ENCODE measurements at places on chromosomes 7 and 10.

DNA sequence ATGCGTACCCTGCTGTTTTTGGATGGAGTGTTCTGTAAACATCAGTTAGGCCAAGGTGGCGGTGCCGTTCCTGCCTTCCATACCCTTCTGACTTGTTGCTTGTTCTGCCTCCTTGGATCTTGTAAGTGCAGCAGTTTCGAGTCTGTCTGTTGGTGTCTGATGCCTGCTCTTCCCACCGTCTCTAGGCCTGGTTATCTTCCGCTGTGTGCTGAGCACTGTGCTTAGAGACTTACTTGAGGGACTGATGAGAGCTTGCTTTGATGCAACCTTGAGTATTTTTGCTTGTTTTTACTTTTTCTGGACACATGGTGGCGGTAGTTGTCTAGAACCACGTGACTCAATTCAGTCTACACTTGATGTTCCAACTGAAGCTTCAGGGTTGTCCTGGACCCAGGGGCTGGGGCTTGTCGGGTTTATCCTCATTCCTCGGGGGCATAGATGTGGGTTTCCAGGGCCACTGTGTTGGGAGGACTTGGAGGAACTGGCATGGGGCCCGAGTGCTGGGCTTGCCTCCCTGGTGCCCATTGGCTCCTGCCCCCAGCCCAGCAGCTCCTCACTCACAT is 14.4 kb upstream of the SPRN start:
- H3K27ac ChIP-seq: no peak overlapping the region
- no peak for DNase-seq
- H3K36me3 ChIP-seq: no peaks in the 10 kb centered on the region

GRCh38 chr7:48109848-48110663 is 21.0 kb downstream of the UPP1 start:
- no peak overlapping the region for H3K4me3 ChIP-seq
- H3K27ac ChIP-seq: peak overlapping the region; percentile 10
- DNase-seq: peak; percentile 75
- H3K36me3 ChIP-seq: peaks cover 4% of the 10 kb centered on the region
- H3K4me1 ChIP-seq: peaks cover 14% of the 10 kb centered on the region

DNA sequence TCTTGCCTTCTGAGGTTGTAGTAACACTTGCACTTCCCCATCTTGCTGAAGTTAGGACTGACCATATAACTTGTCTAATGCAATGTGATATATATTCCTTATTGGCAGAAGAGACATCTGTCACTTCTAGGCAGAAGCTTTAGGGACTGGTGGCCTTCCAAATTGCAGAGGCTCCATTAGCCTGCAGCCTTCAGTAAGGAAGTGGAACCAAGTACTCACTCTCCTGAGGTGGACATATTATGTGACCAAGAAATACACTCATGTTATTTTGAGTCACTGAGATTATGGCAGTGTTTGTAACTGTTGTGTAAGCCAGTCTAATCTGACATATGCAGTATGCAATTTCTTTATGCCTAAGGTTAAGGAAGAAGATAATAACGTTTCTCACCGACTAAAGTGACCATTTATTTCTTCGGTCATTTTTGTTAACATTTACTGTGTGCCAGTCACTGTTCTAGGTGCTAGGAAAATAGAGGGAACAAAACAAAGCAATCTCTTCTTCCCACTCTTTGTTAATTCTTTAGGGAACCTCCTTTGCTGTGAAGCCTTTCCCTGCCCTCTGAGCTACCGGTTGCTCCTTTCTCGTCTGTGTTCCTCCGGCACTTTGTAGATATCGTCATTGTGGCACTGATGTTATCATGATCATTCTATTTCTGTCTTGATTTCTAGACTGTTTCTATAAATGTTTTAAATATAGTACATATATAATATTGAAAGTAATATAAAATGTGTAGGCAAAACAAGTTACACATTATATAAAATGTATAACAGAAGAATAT is 52.9 kb upstream of the HBP1 start:
- H3K4me3 ChIP-seq: no peak overlapping the region
- no peaks in the 10 kb centered on the region for H3K4me1 ChIP-seq
- no peak overlapping the region for H3K27ac ChIP-seq
- no peaks in the 10 kb centered on the region for H3K36me3 ChIP-seq

- no peaks in the 10 kb centered on the region for H3K4me1 ChIP-seq
- no peak overlapping the region for H3K27ac ChIP-seq
- H3K36me3 ChIP-seq: no peaks in the 10 kb centered on the region
- H3K4me3 ChIP-seq: no peak overlapping the region
- no peaks in the 10 kb centered on the region for H3K27me3 ChIP-seq
- no peak for DNase-seq
Measured at GRCh38 chr7:15682751-15683245, 3.7 kb downstream of the MEOX2 start.

GRCh38 chr10:102682416-102682815 is 31.8 kb downstream of the ARL3 start:
- no peak overlapping the region for H3K27ac ChIP-seq
- peaks cover 17% of the 10 kb centered on the region for H3K4me1 ChIP-seq
- no peak overlapping the region for H3K4me3 ChIP-seq
- DNase-seq: peak; percentile 24

GRCh38 chr10:98623176-98623575 is 176.4 kb upstream of the HPS1 start:
- no peaks in the 10 kb centered on the region for H3K36me3 ChIP-seq
- no peaks in the 10 kb centered on the region for H3K4me1 ChIP-seq
- H3K27ac ChIP-seq: no peak overlapping the region
- DNase-seq: no peak

DNA sequence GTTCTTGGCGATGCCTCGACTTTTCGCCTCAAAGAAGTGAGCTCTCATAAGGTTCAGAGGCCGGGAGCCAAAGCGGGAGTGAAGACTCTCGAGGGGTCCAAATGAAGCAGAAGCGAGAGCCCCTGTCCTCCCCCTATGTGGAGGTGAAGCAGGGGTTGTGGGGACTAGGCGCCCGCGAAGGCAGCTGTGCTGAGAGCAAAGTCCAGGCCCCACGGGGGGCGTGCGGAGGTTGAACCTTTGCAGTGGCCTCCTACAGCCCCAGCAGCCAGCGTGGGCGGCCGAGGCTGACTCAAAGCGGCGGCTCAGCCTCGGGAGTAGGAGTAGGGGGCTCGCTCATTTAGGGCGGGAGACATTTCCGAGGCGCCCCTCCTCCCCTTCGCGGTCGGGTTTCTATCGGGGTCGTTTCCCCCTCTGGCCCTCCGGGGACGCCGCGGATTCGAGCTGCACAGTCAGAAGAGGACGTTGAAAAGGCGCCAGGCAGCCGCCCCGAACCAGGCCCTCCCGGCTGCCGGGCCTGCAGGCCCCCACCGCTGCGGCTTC is 553 bp upstream of the ADD3 start:
- DNase-seq: no peak
- peak overlapping the region; percentile 88 for H3K27ac ChIP-seq
- H3K27me3 ChIP-seq: no peaks in the 10 kb centered on the region
- peak overlapping the region; percentile 66 for H3K4me3 ChIP-seq

DNA sequence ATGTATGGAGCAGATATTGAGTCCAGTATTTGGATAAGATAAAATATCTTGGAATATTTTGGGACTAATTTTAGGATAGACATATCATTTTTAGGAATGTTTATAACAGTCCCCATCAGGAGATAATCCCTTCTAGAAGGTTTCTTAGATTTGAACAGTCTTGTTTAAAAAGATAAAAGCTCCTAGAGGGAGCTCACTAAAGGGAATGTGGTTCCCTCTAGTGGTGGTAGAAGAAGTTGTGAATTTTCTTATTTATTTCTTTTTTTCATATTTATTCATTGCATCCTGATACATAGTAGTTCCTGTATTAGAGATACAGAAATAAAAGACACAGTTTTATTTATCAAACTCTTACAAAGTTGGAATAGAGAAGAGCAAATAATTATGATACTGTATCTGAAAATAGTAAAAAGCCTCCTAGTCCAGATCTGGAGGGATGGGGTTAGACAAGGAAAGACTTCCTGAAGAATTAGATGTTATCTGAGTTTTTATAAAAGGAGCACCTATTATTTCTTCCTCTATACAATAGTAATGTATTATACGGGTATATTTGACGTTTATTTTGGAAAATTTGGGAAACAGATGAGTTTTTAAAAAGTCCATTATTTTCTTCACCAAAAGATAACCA is 24.5 kb upstream of the KLF14 start:
- no peaks in the 10 kb centered on the region for H3K4me1 ChIP-seq
- no peaks in the 10 kb centered on the region for H3K36me3 ChIP-seq
- no peak for DNase-seq
- no peak overlapping the region for H3K4me3 ChIP-seq
- H3K27me3 ChIP-seq: no peaks in the 10 kb centered on the region

DNA sequence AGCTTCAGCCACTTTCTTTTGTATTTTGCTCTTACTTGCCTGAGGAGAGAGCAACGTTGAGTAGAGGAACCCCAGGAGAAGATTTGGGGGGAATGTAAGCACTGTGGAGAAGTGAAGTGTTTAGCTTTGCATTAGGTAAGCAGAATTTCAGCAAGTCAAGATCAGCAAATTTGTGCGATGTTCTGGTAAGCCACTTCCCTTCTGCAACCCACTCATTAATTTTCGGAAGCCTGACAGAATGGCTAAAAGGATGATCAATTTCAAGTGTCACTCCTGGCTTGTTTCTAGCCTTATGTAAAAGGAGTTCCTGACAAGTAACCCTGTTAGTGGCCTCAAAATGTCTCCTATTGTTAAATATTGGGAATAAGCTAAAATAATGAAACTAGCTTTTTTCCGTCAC is 48.5 kb upstream of the NXPH1 start:
- H3K27ac ChIP-seq: no peak overlapping the region
- DNase-seq: no peak
- no peaks in the 10 kb centered on the region for H3K4me1 ChIP-seq
- H3K36me3 ChIP-seq: no peaks in the 10 kb centered on the region

GRCh38 chr7:158957921-158958491 is 101.6 kb downstream of the DYNC2I1 start:
- peak; percentile 43 for DNase-seq
- H3K27me3 ChIP-seq: no peaks in the 10 kb centered on the region
- no peaks in the 10 kb centered on the region for H3K36me3 ChIP-seq
- H3K4me3 ChIP-seq: peak overlapping the region; percentile 52
- H3K27ac ChIP-seq: no peak overlapping the region
- H3K4me1 ChIP-seq: no peaks in the 10 kb centered on the region

DNA sequence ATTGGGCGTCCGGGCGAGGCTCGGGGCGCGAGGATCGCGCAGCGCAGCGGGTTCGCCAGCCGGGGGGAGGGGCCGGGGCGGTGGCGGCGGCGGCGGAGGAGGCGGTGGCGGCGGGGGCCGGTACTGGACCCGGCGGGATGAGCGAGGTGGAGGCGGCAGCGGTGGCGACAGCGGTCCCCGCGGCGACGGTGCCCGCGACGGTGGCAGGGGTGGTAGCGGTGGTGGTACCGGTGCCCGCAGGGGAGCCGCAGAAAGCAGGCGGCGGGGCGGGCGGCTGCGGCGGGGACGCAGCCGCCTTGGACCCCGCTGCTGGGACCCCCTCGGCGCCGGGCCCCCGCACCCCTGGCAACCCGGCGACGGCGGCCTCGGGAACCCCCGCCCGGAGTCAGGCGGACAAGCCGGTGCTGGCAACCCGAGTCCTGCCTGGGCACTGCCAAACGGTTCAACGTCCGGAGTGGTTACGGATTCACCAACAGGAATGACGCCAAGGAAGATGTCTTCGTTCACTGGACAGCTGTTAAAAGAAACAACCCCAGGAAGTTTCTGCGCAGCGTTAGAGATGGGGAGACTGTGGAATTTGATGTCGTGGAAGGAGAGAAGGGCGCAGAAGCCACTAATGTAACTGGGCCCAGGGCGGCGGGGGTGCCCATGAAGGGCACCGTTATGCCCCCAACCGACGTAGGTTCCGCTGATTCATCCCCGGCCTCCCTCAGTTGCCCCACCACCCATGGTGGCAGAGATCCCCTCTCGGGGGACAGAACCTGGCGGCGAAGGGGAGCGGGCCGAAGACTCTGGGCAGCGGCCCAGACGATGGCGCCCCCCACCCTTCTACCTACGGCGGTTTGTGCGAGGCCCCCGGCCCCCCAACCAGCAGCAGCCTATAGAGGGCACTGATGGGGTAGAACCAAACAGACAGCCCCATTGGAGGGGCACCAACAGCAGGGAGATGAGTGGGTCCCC is 100.3 kb upstream of the CPXM2 start:
- peaks cover 17% of the 10 kb centered on the region for H3K27me3 ChIP-seq
- no peak overlapping the region for H3K4me3 ChIP-seq
- H3K36me3 ChIP-seq: no peaks in the 10 kb centered on the region

DNA sequence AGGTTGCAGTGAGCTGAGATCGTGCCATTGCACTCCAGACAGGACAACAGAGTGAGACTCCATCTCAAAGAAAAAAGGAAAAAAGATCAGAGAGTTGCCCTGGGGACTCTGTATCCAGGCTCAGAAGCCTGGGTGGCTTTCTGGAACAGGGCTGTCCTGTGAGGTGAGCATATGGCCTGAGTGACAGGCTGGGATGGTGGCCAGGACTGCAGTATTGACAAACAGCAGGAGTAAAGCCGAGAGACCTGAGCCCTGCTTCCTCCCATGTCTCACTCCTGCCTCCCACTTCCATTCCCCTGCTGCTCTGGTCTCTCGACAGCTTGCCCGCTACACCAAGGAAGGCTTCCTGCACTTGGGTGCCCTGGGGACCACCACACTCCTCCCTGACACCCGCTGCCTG is 578.5 kb downstream of the GALNT17 start:
- no peaks in the 10 kb centered on the region for H3K36me3 ChIP-seq
- H3K27ac ChIP-seq: no peak overlapping the region
- no peaks in the 10 kb centered on the region for H3K27me3 ChIP-seq
- DNase-seq: no peak

DNA sequence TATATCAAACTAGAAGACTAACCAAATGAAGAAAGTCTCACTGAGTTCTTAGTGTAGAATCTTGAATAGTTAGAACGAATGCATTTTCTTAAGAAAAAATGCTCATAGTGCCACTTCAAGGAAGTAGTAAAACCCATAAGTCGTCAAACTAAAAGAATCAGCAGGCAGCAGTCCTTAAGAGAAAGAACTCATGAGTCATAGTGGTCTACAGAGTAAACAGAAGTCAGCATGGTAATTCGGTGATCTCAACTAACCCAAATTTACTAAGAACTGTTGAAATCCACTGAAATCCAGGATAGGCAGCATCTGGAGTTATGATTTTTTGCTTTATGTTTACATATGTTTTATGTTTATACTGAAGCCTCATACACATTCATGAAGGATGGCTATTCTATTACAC is 256.2 kb downstream of the LHFPL3 start:
- H3K27ac ChIP-seq: no peak overlapping the region
- H3K27me3 ChIP-seq: no peaks in the 10 kb centered on the region
- no peaks in the 10 kb centered on the region for H3K4me1 ChIP-seq

DNA sequence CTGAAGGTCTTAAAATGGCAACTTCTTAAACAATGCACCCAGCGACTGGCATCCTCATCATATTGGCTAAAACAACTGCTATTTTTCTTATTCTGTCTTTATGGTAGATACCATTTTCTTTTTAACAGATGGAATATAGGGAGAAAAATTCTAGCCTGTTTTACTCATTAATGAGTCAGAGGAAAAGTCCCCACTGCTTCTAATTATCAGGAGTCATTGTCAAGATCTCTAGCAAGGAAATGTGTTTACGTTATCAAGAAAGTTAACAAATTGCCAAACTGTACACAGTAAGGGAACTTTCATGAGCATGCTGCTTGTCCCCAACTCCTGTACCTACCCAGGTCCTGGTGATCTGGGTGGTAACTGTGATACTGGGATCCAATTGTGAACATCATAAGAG is 117.7 kb upstream of the KIAA1217 start:
- no peaks in the 10 kb centered on the region for H3K4me1 ChIP-seq
- H3K4me3 ChIP-seq: no peak overlapping the region
- DNase-seq: no peak
- H3K27ac ChIP-seq: no peak overlapping the region
